ENCODE measurements at places on chromosomes 16 and 17. TPM values are rescaled to one million over a fixed set of nuclear protein-coding genes. Genes with fewer than 3 reads are reported as not detected.

- H3K27me3 ChIP-seq, result no peaks in the 10 kb centered on the region
- DNase-seq, result no peak
- H3K4me1 ChIP-seq, result no peaks in the 10 kb centered on the region
- H3K4me3 ChIP-seq, result no peak overlapping the region
Measured at GRCh38 chr17:60231691-60232090, 81.9 kb downstream of the CA4 start.

The SLC43A2 gene
- 47.9 TPM for total RNA-seq

The DLX4 gene
- total RNA-seq, result 2.2 TPM

The SLC13A2 gene
- 0.15 TPM for total RNA-seq

All from lung (tissue), 17 donors.